CD4-positive, alpha-beta T cell treated with Interleukin-6 at 100 ng/mL for 8 hours (primary cell): ENCODE measurements at places on chromosomes 16 and 17.

DNA sequence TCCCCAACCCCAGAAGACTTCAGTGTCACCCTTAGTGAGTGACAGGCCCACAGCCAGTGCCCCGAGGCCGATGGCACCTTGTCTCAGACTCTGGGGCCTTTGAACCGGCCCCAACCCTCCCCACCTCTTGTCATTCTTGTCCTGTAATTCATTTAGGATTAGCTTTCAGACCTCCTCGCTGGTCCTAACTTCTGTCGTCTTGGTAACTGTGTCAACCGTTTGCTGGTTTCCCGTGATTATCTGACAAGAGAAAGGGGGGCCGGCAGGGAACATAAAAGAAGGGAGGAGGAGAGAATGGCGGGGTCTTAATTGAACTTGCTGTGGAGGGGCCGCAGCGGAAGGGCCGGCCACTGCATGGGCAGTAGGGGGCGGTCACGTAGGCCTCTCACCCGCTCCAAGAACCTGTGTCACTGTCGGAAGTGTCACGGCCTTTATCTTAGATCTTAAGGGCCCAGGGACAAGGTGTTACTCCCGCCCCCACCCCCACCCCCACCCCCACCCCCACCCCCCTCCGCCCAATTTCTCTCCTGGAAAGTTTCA, 46.5 kb upstream of the GSE1 start:
- no peak for DNase-seq

- peak; percentile 35 for DNase-seq
These were observed at the start of gene RAB11FIP4 for GRCh38 chr17:31391496-31391949. Gene RAB11FIP4, plus strand, starts transcription at chr17:31391675. Its CDS starts 178 bp downstream, at chr17:31391853.

GRCh38 chr16:73285436-73286201, 237.7 kb upstream of the ZFHX3 start:
- no peak for DNase-seq

GRCh38 chr17:75645889-75646637, 12.8 kb downstream of the SMIM5 start:
- no peak for DNase-seq

- DNase-seq = no peak
These were observed 609 bp downstream of the CNGB1 start for GRCh38 chr16:57970319-57970718.

DNA sequence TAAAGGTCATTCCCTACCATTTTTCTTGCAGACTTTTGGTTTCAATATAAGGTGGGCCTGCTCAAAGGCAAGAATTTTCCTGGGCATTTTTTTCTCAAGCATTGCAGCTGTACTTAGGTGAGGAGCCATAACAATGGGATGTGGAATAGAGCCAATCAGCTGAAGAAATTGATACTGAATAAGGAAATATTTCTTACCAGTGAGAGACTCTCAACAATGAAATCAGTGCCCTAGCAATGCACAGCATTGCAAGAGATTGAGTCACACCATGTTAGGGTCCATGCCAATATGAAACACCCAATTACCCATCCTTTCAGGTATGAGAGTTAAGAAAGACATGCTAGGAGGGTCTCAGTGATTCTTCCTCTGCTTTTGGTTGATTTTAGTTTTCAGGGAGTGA, 237.6 kb downstream of the SOX9 start:
- no peak for DNase-seq

DNA sequence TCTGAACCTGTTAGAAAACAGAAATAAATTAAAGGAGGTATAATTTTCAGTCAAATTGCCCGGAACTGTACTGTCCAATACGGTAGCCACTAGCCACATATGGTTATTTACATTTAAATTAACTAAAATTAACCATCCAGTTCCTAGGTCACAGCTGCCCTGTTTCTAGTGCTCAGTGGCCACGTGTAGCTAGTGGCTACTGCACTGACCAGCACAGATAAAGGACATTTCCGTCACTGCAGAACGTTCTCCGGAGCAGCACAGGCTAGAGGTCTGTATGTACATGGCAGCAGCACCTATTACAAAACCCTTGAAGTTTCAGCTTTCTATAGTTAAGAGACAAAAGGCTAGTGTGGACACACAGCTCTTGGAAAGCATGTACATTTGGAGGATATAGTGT, 33.7 kb downstream of the CPSF4L start:
- no peak for DNase-seq

DNA sequence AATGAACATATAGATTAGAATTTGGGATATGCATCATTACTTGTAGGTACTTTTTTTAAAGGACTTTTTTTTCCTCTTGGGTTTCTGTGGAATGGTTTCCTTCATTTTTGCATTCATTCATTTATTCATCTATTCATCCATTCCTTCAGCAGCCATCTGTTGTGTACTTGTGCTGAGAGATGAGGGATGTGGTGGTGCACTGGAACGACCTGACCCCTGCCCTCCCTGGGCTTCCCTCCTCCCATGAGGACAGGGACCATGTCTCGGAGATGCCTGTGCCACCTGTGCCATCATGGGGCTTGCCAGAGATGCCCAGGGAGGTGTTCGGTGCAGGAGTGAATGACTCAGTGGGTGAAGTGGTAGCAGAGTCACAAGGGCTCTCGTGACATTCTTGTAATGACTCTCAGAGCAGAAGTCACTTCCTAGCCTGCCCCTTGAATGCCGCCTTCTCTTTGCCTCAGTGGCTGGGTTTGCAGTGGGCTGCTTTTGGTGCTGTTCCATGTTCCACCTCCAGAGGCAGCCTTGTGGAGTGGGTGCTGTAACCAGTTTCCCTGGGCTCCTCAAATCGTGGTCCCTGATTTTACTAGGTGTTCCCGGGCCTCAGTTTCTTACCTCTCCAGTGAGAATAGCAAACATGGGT, 43.9 kb downstream of the CLEC16A start:
- DNase-seq = peak; percentile 52

DNA sequence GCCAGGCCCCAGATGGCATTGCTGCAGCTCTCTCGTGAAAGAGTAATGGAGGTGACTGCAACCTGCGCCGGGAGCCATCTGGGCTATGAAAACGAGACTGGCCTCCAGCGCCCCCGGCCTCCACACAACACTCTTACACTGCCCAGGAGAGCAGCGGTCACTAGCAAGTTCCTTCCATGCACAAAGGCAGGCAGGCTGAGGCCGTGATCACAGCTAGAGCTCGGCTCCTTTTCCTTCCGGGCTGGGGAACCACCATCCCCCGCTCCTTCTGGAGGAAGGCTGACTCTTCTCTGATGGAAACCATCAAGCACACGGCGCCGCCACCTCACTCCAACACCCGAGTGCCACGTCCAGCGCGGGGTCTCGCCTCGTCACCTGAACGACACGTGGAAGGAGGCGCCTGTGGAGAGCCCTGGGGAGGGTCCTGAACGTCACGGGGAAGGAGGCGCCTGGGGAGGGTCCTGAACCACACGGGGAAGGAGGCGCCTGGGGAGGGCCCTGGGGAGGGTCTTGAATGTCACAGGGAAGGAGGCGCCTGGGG, 61.9 kb downstream of the KLHDC4 start:
- no peak for DNase-seq

DNA sequence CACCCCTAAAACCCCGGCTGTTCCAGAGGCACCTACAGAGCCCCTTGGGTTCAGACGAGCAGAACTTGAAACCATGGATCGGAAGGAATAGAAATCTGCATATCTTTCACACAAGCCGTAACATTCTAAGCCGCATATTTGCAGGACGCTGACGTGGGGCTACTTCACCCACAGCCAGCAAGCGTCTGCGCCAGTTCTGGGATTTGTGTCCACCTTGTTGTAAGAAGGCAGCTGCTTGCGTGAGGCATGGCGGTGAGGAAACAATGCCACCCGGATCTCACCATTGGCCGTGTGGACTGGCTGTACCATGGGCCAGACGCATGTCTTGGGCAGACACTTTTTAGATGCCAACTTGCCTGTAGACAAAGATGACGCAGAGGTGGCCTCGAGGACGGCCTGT, 34.5 kb downstream of the TNFRSF13B start:
- no peak for DNase-seq

GRCh38 chr17:48894886-48895285, 2.3 kb downstream of the ATP5MC1 start:
- no peak for DNase-seq

DNA sequence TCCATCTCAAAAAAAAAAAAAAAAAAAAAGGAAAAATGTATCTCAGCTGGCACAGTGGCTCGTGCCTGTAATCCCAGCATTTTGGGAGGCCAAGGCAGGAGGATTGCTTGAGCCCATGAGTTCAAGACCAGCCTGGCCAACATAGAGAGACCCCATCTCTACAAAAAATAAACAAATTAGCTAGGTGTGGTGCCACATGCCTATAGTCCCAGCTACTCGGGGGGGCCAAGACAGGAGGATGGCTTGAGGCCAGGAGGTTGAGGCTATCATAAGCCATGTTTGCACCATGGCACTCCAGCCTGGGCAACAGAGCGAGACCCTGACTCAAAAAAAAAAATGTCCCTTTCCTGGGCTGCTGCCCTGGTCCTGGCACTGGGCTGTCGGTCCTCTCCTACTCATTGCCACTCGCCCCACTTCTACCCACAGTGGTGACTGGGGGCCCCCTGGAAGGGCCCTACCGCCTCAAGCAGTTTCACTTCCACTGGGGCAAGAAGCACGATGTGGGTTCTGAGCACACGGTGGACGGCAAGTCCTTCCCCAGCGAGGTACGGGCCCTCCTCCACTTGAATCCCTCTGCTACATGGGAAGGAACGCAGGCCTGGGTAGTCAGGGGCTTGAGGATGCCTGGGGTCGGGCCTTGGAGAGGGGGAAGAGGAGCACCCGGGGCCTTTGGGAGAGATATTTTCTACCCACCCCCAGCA, 6.1 kb downstream of the CA7 start:
- no peak for DNase-seq

DNA sequence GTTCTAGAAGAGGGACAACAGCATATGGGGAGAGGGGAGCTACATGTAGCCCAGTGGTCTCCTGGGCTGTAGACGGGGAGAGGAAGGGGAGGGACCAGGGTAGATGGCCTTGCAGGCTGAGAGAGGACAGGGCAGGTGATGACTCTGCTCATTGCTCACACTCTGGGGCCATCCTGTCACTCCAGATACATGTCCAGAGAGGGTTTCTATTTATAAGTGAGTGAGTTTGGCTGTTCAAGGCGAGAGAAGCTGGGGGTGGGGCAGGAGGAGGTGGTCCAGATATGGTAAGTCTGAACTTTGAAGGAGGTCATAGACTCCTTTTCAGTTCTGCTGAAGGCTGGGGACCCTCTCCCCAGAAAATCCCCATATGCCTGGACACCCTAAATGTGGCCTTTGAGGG, 22.2 kb downstream of the CACNA1G start:
- no peak for DNase-seq

- DNase-seq = no peak
These were observed 21.2 kb downstream of the CLEC16A start for GRCh38 chr16:10965440-10966061.

- DNase-seq = no peak
These were observed 27.6 kb upstream of the CCL1 start for GRCh38 chr17:34390649-34391048.

GRCh38 chr17:72987166-72987565, 105.3 kb downstream of the SLC39A11 start:
- no peak for DNase-seq

DNA sequence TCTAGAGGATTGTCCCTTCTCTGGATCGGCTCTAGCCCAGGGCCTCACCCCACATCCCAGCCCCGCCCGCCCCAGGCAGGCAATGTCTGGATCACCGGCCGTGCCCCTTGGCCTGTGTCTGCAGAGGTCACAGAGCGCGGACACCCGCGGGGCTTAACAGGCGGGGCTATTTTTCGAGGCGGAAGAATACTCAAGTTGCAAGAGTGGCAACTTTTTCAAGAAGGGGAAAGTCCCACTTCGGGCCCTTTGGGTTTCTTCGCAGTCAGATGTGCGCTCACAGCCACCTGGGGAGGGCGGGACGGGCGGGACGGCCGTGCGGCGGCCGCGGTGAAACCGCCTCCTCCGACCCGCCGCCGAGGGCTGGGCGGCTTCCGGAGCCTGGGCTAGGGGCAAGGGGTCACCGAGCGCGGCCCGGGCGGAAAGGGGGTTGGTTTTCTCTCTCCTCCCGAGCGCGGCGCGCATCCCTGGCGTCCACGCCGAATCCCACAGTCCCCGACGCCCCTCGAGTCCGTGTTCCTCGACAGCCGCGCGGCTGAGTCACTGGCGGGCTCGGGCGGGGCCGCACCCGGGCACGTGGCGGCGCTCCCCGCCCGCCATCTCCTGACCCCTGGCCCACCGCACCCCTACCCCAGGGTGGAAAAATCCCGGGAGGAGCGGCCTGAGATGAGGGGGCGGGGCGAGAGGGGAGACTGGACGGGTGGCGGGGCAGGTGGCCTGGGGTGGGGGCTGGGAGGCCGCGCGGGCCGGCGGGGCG, 1.2 kb upstream of the PFN1 start:
- peak; percentile 77 for DNase-seq

GRCh38 chr16:12976936-12977335, 75.5 kb downstream of the SHISA9 start:
- DNase-seq = no peak

DNA sequence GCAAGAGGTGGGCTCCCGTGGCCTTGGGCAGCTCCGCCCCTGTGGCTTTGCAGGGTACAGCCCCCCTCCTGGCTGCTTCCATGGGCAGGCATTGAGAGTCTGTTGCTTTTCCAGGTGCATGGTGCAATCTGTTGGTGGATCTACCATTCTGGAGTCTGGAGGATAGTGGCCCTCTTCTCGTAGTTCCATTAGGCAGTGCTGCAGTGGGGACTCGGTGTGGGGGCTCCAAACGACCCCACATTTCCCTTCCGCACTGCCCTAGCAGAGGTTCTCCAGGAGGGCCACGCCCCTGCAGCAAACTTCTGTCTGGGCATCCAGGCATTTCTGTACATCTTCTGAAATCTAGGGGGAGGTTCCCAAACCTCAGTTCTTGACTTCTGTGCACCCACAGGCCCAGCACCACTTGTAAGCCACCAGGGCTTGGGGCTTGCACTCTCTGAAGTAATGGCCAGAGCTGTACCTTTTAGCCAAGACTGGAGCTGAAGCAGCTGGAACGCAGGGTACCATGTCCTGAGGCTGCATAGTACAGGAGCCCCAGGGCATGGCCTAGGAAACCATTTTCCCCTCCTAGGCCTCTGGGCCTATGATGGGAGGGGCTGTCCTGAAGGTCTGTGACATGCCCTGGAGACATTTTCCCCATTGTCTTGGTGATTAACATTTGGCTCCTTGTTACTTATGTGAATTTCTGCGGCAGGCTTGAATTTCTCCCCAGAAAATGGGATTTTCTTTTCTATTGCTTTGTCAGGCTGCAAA, 6.0 kb downstream of the PRKAR1A start:
- no peak for DNase-seq

GRCh38 chr17:27572665-27573064, 58.3 kb upstream of the LGALS9 start:
- no peak for DNase-seq

GRCh38 chr17:36212966-36213365, 2.1 kb downstream of the CCL4L2 start:
- DNase-seq = no peak

DNA sequence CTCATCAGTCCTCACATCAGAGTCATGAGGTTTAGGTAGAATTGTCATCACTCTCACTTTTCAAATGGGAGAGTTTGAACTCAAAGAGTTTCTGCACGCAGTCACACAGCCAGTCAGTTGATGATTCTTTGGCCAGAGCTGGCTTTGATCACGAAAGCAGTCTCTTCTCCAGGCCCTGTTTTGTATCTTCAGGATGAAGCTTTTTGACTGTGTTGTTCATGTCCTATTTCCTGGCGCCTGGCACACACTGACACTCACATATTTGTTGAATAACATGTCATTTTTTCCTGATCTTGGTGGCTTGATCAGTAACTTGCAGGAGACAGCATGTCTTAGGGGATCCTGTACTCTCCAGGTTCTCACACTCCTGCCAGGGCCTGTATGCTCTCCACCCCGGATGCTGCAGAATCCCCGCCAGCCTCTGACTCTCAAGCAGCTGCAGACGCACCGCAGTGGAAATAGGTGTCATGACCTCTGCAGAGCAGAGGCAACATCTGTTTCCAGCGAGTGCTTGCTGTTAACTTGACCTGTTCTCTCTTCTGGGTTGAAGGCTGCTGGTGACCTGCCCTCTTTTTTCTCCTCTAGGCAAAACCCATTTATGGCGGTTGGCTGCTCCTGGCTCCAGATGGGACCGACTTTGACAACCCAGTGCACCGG, 33.0 kb downstream of the MPRIP start:
- no peak for DNase-seq
